ENCODE measurements at places on chromosomes 11 and 22. TPM values are rescaled to one million over a fixed set of nuclear protein-coding genes. Genes with fewer than 3 reads are reported as not detected.

DNA sequence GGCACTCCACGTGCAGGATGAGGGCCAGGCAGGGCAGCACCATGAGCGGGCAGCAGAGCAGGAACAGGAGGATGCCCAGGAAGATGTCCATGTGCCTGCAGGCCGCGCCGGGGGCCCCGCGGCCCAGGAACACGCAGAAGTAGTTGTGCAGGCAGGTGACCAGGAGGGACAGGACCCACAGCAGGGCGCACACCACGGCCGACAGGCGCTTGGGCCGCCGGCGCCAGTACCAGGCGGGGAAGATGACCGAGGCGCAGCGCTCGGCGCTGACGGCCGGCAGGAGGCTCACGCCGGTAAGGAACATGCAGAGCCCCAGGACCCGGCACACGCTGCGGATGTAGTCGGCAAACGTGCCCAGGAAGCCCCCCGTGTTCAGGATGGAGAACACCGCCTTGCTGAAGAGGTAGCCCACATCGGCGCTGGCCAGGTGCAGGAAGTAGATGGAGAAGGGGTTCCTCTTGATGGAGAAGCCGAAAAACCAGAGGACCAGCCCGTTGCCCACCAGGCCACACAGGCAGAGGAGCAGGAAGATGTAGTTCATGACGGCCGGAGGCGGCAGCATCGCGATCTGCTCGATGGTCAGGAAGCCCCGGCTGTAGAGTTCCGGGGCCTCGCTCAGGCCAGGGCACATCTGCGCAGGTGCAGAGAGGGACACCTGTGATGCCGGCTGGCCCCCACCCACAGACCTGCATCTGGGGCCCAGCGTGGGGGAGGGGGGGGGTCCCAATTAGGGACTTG lies 7.2 kb downstream of the MRGPRF start:
- H3K4me3 ChIP-seq = no peak overlapping the region
- no peaks in the 10 kb centered on the region for H3K36me3 ChIP-seq
- no peak for DNase-seq

Gene P2RX3
- not detected for total RNA-seq

DNA sequence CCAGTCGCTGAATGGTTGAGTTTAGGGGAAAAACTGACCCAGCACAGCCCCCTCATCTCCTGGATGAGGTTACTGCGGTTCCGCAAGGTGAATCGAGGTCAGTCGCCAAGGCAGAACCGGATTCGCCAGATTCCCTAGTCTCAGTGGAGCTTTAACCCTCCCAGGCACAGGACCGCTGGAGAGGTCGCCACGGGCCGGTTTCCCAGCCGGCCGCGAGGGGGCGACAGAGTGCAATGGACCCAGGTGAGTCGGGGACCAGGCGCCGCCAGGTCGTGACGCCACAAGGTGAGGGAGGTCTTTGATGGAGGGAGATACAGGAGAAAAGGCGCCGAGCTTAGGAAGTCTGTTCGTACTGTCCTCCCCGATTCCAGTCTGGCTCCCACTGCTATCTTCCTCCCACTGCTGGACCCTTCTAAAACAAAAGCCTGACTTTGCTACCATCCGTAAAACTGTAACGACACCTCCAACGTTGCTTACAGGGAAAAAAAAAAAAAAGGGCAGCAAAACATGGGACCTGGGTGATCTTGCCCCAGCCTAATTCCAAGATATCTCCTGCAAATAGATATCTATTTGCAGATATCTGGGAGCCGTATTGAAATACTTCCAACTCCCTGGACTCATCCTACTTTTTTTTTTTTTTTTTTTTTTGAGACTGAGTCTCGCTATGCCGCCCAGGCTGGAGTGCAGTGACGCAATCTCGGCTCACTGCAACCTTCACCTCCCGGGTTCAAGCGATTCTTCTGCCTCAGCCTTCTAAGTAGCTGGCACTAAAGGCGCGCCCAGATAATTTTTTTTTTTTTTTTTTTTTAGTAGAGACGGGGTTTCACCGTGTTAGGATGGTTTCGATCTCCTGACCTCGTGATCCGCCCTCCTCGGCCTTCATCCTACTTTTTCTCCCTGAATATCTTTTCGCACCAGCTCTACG lies 1.4 kb upstream of the GGA1 start:
- H3K27ac ChIP-seq = peak overlapping the region; percentile 95
- H3K4me3 ChIP-seq = peak overlapping the region; percentile 68
- DNase-seq = peak; percentile 88

Gene BATF2
- total RNA-seq = not detected

DNA sequence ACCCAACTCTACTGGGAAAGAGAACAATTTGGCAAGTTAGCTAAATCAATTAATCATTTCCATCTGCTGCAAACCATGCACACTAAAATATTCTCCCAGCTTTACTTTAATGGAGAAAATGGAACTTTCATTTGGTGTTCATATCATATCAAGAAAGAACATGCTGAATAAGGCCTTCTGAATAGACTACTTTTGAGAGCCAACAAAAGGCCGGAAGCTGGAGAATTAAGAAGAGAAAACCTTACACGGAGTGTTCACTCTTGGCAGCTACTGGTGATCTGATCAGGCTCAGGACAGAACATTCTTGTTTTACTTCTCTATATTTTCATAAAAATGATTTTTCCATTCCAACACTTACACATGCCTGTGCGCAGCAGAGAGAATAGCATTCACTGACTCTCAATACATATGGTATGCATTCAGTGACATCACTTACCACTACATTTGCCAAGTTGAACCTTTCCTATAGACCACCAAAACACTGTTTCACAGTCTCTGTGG lies 165.3 kb downstream of the TTC28 start:
- H3K36me3 ChIP-seq = no peaks in the 10 kb centered on the region
- H3K4me1 ChIP-seq = no peaks in the 10 kb centered on the region
- H3K27ac ChIP-seq = no peak overlapping the region
- no peak overlapping the region for H3K4me3 ChIP-seq
- peaks cover 23% of the 10 kb centered on the region for H3K27me3 ChIP-seq
- no peak for DNase-seq

Gene VSIG2
- 0.22 TPM for total RNA-seq

DNA sequence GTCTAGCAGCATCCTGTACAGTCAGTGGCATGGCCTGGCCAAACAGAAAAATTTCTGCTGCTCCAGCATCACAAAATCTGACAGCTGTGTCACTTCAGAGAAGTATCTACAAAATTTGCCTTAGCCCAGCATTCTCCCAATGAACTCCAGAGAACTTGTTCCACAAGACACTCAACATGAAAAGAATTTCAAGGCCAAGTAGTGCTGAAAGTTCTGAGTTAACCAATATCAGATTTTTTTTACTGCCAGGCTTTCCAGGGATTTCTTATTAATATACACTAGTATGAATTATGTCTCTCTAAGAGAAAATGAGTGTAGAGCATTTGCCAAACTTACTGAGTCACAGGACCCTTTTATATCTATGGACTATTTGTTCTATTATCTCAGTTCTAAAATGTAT lies 68.8 kb downstream of the OR5AK2 start:
- H3K4me1 ChIP-seq = no peaks in the 10 kb centered on the region
- H3K36me3 ChIP-seq = no peaks in the 10 kb centered on the region
- no peaks in the 10 kb centered on the region for H3K27me3 ChIP-seq
- H3K4me3 ChIP-seq = no peak overlapping the region
- DNase-seq = no peak
- H3K27ac ChIP-seq = no peak overlapping the region

GRCh38 chr11:134565343-134565891 lies 153.4 kb upstream of the B3GAT1 start:
- H3K4me1 ChIP-seq = no peaks in the 10 kb centered on the region
- no peak for DNase-seq
- H3K4me3 ChIP-seq = no peak overlapping the region
- H3K36me3 ChIP-seq = no peaks in the 10 kb centered on the region
- H3K27ac ChIP-seq = no peak overlapping the region

Gene DMC1
- 12.5 TPM for total RNA-seq

Gene ENTHD1
- total RNA-seq = 0.07 TPM

- peaks cover 37% of the 10 kb centered on the region for H3K4me1 ChIP-seq
- peak overlapping the region; percentile 97 for H3K4me3 ChIP-seq
- no peak for DNase-seq
Observed at GRCh38 chr11:14518820-14519219, 1.4 kb downstream of the PSMA1 start.

Gene HORMAD2
- not detected for total RNA-seq

Gene MRGPRF
- not detected for total RNA-seq

Gene SNU13
- 178 TPM for total RNA-seq

- no peak overlapping the region for H3K27ac ChIP-seq
- DNase-seq = no peak
- peaks cover 12% of the 10 kb centered on the region for H3K4me1 ChIP-seq
Observed at GRCh38 chr11:128394431-128395089, 192.8 kb downstream of the ETS1 start.

Gene HEPHL1
- not detected for total RNA-seq

Gene MPST
- 18.8 TPM for total RNA-seq

Gene BBOX1
- total RNA-seq = not detected

GRCh38 chr11:76602431-76602861 lies 68.1 kb downstream of the LRRC32 start:
- H3K4me3 ChIP-seq = no peak overlapping the region
- H3K27me3 ChIP-seq = peaks cover 2% of the 10 kb centered on the region
- no peak overlapping the region for H3K27ac ChIP-seq
- no peaks in the 10 kb centered on the region for H3K36me3 ChIP-seq

DNA sequence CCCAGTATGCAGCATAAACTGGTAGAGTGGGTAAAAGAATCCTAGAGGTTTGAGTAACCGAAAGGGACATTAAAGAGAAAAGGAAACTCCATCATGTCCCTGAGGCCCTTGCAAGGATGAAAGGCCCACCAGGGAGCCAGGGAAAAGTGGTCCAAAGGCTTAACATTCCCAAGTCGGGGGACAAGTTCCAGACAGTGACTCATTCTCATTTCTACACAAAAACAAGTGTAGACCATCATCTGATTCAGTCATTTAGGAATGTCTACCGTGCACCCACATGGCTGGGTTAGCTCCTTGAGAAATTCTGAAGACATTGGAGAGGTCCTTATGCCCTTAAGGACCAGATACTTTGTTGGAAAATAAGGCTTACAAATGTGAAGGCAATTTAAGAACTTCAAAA lies 4.8 kb upstream of the NOX4 start:
- peaks cover 9% of the 10 kb centered on the region for H3K27me3 ChIP-seq
- no peak overlapping the region for H3K4me3 ChIP-seq
- no peak for DNase-seq
- no peaks in the 10 kb centered on the region for H3K36me3 ChIP-seq
- no peak overlapping the region for H3K27ac ChIP-seq
- H3K4me1 ChIP-seq = no peaks in the 10 kb centered on the region

DNA sequence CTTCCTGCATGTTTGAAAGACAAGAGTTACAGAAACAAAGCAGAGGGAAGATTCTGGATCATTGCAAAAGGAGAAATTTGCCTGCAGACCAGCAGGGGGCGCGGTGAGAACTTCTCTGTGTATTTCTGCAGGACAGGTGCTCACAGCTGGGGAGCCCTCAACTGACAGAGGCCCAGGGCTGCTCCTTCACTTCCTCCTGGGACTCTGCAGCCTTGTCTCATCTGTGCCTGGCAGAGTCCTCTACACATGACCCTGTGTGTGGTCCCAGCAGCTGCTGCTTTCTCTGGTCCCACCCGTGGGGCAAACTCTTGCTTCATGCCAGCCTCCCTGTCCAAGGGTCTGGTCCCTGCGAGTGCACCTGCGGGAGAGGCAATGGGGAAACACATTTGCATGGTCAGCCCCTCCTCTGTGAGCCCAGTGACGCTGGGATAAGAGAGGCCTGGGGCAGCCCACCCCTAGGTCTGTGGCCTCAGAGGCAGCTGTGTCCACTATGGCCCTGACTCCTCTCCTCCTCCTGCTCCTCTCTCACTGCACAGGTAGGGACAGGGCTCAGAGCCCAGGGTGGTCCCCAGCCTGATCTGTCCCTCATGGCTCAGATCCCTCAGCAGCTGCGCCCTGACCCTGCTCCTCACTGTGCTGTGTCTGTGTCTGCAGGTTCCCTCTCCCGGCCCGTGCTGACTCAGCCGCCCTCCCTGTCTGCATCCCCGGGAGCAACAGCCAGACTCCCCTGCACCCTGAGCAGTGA lies 43.2 kb upstream of the VPREB1 start:
- no peak overlapping the region for H3K4me3 ChIP-seq
- H3K36me3 ChIP-seq = no peaks in the 10 kb centered on the region
- H3K27me3 ChIP-seq = peaks cover 6% of the 10 kb centered on the region
- peak overlapping the region; percentile 57 for H3K27ac ChIP-seq

- no peak overlapping the region for H3K27ac ChIP-seq
- no peaks in the 10 kb centered on the region for H3K36me3 ChIP-seq
Observed at GRCh38 chr11:36041988-36042611, 98.2 kb downstream of the LDLRAD3 start.

DNA sequence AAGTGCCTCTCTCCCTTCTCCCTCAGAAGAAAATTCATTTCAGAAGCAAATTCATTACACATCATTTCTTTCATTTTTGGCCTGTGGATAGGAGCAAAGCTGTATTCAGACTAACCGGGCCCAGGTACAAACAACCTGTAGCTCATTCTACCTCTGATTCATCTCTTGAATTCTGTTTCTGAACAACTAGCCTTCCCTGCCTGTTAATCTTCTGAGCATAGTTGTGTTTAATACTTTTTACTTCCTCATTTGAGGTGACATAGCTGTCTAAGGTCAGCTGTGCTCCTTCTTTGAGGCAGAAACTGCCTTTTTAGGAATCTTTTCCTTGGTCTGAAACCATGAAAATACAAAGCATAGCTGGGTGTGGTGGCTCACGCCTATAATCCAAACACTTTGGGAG lies 12.6 kb upstream of the IL18BP start:
- no peaks in the 10 kb centered on the region for H3K27me3 ChIP-seq
- H3K36me3 ChIP-seq = peaks cover 7% of the 10 kb centered on the region
- peak overlapping the region; percentile 0 for H3K27ac ChIP-seq
- peaks cover 5% of the 10 kb centered on the region for H3K4me1 ChIP-seq
- no peak for DNase-seq

Gene OR2AG2
- total RNA-seq = not detected

GRCh38 chr11:60699936-60700335 lies 524 bp downstream of the MS4A8 start:
- H3K27ac ChIP-seq = no peak overlapping the region
- no peaks in the 10 kb centered on the region for H3K36me3 ChIP-seq
- no peak overlapping the region for H3K4me3 ChIP-seq
- no peak for DNase-seq
- H3K4me1 ChIP-seq = no peaks in the 10 kb centered on the region
- H3K27me3 ChIP-seq = peaks cover 9% of the 10 kb centered on the region

Gene PPP2R5B
- 13.7 TPM for total RNA-seq

- no peaks in the 10 kb centered on the region for H3K27me3 ChIP-seq
- H3K27ac ChIP-seq = no peak overlapping the region
- H3K4me3 ChIP-seq = no peak overlapping the region
- DNase-seq = peak; percentile 49
Observed at GRCh38 chr11:59822989-59823566, 12.5 kb upstream of the MRPL16 start.

Data from activated CD4-positive, alpha-beta T cell treated with anti-CD3 and anti-CD28 coated beads, Interleukin-2, amount 10 ng/mL, durations not matched to agents 7 days and 5 days (primary cell).